ENCODE measurements at places on chromosomes 1 and 21. TPM values are rescaled to one million over a fixed set of nuclear protein-coding genes. Genes with fewer than 3 reads are reported as not detected.

GRCh38 chr1:84366786-84367185, 31.5 kb upstream of the DNASE2B start:
- DNase-seq = peak; percentile 64

GRCh38 chr1:25900219-25900618, 6.0 kb downstream of the STMN1 start:
- DNase-seq = no peak

Gene LCE2A
- total RNA-seq = not detected

Gene AKR7A2
- 60.2 TPM for total RNA-seq

DNA sequence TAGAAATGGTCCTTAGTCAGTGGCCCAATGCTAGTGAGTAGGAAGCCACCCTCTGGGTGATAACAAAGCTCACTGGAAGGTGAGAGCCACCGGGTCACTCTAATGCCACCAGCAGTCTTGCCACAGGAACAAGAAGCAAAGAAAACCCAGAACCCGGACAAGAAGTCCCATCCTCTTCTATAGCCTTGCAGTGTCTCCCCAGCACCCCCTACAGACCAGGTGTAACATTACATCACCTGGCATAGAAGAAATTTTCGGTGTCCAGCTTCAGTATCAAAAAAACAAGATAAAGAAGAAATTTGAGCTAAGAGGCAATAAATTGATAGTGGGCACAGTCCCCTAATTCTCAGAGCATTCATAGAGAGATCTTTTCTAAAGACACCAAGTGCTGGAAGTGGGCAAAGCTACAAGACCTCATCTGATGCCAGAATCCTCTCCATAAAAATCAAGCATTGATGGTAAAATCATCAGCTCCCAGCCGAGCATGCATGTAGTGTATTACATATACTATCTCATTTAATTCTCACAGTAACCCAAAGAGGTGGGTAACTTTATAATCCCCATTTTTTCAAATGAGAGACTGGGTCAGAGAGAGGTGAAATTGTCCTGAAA, 491.0 kb downstream of the MATN1 start:
- DNase-seq = no peak

GRCh38 chr1:170200621-170201397, 55.0 kb downstream of the NTMT2 start:
- DNase-seq = peak; percentile 7

Gene TTF2
- 14.7 TPM for total RNA-seq

GRCh38 chr1:54708385-54708784, 7.3 kb upstream of the TTC4 start:
- DNase-seq = no peak

DNA sequence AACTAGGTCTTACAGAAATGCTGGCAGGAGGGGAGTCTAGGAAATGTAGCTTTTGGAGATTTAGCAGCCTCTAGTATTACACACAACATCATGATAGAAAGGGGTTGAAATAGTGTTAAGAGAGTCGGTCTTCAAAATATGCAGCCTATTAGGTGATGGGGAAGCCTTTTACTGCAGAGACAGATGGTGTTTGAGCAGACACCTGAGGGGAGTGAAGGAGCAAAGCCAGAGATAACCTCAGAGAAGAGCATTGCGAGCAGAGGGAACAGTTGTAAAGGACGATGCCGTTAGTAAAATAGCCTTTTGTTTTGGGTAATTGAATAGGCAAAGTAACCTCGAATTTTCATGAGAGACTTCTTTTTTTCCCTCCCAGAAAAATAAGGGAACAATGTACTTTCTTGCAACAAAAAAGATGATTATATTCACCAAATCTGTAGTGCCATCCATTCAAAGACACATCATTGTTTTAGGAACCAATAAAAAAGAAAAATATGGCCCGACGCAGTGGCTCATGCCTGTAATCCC, 66.3 kb upstream of the KIF1B start:
- no peak for DNase-seq

- DNase-seq = no peak
Observed at GRCh38 chr1:181206513-181206912, 118.0 kb downstream of the IER5 start.

DNA sequence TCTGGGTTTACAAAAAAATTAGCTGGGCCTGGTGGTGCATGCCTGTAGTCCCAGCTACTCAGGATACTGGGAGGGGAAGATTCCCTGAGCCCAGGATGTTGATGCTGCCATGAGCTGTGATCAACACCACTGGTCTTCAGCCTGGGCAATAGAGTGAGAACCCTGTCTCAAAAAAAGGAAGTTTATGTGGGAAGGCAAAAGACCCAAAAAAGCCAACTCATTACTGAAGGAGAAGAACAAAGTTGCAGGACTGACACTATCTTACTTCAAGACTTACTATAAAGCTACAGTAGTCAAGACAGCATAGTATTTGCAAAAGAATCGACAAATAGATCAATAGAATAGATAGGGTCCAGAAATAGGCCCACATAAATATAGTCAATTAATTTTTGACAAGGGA, 9.2 kb upstream of the PTGS2 start:
- DNase-seq = no peak

- DNase-seq = no peak
Observed at GRCh38 chr1:8348047-8348776, 30.3 kb downstream of the SLC45A1 start.

Gene INTS7
- 20.3 TPM for total RNA-seq

GRCh38 chr1:187013582-187014200, 184.9 kb downstream of the PLA2G4A start:
- DNase-seq = peak; percentile 59

DNA sequence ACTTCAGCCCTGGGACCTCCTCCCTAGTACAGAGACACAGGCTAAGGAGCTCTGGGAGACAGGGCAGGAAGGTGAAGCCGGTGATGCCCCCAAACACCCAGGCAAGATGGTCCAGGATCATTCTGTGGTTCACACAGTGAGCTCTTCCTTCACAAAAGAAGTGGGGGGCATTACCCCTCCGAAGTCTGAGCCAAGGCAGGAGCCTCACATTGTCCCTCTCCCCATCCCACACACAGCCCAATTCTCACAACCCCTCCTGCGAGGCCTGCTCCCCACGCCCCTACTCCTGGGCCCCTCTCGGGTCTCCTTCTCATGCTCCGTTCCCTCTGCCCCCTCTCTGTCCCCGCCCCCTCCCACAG, 10.7 kb downstream of the MEF2D start:
- DNase-seq = no peak

DNA sequence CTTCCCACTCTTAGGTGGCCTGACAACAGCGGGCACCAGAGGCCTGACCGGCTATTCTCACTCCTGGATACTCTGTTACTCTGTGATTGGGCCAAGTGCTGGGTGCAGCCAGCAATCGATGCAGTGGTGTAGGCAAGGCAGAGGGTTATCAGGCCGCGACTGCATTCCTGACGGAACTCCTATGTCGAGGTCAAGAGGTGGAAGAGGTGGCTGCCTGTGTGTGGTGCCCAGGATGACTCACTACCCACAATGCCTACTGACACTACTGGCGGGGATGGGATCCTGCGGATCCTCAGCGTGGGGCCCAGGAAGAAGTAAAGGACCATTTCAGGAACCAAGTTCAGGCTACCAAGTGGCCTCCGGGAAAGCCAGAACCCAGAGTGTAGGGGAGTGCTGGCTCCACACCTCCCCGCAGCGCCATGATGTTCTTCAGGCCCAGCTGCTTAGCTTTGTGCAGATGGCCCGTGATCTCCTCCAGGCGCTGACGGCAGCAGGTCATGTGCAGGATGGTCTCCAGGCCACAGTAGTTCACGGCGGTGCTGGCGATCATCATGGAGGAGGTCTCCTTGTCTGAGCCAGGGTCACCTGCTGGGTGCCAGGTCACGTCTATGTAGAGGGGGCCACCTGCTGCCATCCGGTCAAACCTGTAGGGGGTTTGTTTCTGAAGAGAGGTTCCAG, 4.9 kb downstream of the MTHFR start:
- DNase-seq = no peak

- peak; percentile 15 for DNase-seq
Observed at GRCh38 chr1:9822897-9823692, 670 bp downstream of the CLSTN1 start.

Gene APCS
- total RNA-seq = not detected

DNA sequence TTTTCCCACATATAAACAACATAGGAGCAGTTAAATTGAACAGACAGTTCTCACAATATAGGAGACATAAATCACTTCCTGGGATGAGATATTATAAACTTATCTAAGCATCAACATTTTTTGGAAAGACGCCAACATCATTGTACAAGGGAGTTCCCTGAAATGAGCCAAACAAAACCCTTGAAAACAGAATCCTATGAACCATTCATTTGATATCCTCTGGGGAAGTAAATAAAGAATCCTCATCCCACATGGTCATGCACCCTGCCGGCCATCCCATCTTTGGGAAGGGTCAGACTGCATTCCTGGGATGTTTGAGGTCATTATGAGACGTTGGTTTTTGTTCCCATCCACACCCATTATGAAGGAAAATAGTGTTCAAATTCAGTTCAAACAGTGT, 111.8 kb upstream of the USP25 start:
- peak; percentile 21 for DNase-seq

- DNase-seq = no peak
Observed at GRCh38 chr1:61486783-61487536, 238.0 kb downstream of the TM2D1 start.

Gene OR2T33
- total RNA-seq = not detected

DNA sequence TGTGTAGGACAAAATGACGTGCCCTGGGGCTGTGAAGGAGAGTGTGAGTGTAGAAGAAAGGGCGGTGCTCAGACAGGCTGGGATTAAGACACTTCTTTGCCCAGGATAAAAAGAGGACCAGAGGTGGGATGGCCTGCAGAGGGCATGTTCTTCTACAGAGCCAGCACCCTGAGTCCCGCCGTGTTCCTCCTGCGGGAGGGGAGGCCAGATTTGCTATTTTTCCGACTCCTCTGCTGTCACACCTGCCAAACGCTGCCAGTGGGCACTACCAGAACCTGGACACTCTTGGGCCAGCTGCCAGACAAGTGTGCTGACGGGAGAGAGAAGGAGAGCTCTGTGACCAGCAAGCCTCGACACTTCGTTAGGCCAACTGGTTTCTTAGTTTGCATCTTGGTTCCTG, 206.4 kb downstream of the PLD5 start:
- DNase-seq = no peak

Measured in IMR-90 (cell line).